ENCODE measurements at places on chromosomes 7 and 10.

GRCh38 chr7:108653526-108653925 lies 83.9 kb downstream of the DNAJB9 start:
- DNase-seq, result no peak

GRCh38 chr10:66680886-66681285 lies 244.9 kb upstream of the LRRTM3 start:
- no peak for DNase-seq

DNA sequence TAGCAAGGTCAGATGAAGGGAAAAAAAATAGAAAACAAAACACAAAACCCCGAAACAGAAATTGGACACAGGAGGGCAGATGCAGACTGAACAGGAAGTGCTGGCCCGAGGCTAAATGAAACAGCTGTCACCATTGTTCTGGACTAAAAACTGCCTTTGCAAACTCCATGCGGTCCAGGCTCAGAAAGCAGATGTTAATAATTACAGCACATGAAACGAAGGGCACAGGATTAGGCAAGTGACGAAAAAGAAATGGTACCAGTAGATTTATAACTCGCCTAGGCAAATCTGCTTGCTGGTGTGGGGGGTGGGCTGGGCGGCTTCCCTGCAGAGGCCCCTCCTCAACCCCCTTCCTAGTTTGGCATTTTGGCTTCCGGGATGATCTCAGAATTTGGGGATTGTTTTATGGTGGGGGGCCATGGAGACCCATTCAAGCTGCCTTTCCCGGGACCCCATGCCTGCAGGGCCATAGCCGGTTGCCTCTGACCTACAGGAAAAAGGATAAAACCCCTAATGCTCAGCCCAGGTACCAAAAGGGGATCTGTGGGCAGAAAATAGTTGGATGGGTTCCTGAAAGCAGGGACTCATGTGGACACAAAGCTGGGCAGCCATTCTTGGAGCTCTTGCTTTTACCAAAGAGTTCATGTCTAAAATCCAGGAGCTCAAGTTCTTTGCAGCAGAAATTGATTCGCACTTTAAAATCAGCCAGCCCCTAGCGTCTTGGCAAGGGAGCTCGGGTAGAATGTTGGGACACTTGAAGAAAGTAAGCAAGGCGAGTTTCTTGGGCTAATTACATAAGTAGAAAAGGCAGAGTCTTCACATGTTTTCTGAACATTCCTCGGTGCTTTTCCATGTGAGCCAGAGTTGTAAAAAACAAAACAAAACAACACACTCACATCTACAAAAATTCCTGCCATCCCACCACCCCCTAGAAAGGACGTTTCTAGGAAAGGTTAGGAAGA lies 39.0 kb upstream of the EMX2 start:
- DNase-seq, result no peak

DNA sequence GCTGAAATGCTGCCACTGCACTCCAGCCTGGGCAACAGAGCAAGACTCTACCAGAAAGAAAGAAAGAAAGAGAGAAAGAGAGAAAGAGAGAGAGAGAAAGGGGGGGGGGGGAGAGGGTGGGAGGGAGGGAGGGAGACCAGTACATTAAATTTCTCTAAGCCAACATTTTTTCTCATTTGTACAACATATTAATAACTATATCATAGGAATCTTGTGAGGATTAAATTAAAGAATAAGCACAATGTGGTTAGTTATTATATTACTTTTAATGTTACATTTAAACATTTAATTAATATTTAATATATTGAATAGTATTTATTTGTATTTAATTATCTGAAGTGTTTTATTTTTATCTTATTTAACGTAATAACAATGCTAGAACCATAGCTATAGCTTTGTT lies 53.1 kb downstream of the PLXDC2 start:
- DNase-seq, result no peak

GRCh38 chr7:55129541-55130394 lies 111.0 kb downstream of the EGFR start:
- DNase-seq, result no peak

- DNase-seq, result no peak
These were observed 599.6 kb downstream of the INHBA start for GRCh38 chr7:41103331-41103730.

DNA sequence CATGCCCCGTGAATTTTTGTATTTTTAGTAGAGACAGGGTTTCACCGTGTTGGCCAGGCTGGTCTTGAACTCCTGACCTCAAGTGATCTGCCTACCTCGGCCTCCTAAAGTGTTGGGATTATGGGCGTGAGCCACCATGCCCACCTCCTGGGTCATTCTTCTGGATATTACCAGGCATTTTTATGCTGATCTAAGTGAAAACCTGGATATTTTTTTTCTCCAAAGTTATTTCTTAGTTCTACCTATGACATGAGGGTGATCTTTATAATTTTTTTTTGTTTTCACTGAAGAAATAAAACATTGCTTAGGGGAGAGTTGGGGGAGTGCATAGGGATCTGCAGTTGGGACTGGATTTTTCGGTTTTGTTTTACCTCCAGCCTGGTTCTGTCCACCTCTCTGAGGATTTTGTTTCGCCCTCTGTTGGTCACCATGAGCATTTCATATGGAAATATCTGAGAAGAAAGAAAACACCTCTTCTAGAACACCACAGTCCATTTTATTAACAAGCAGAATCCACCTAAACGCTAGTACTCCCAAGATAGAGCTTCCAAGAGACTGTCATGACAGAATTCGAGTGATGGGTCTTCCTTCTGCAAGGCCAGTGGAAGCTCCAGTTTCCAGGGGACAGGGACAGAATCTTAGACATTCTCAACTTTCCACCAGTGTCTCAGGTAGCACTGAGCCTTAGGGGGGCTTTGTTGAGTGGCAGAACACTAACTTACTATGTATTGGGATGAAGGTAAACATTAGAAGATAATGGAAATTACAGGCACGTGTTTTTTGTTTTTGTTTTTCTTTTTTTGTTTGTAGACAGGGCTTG lies 33.4 kb upstream of the AFAP1L2 start:
- no peak for DNase-seq

DNA sequence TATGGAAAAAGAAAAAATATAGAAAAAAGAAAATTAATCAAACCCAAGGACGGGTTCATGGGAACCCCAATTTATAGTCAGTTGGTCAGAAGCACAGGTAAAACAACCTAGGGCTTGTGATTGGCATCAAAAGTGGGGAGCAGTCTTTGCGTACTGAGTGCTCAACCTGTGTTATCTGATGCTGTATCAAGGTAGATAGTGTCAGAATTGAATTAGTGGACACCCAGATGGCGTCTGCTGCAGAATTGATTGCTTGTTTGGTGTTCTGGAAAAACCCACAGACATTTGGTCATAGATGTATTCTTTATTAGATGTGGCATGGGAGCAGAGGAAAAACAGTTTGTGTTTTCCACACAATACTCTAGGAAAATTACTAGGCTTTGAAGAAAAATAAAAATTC lies 39.6 kb downstream of the NEUROG3 start:
- no peak for DNase-seq

- DNase-seq, result no peak
These were observed 24.6 kb upstream of the BHLHA15 start for GRCh38 chr7:98186452-98187137.

DNA sequence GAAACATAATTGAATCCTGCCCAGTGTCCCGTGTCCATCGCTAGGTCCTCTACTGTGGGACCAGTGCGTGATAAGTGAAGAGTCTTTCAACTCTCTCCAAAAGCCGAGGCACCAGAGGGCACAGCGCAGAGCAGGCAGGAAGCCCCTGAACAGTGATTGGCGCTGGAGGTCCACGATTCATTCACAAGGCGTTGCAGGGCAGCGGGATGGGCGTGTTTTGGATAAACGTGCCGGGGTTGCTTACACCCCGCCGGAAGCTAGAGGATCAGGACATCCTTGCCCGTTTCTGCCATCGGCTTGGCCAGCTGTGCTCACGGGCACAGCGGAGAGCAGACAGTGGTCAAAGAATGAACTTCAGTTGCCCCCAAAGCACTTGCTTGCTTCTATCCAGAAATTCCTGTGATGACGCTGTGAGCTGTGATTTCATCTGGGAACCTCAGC lies 86.0 kb upstream of the PFKP start:
- no peak for DNase-seq

DNA sequence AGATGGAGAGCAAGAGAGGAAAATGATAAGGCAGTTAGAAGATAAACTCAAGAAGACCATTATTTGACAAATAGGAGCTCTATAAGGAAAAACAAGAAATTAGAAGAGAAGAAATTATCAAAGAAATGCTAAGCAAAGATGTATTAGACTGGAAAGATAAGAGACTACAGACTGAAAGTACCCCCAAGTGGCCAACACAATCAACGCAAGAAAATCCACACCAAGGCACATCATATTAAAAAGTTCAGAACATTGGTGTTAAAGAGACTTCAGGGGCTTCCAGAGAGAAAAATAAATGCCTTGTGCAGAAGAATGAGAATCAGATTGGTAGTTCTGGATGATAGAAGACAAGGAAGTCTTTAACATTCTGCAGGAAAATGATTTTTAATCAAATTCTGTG lies 46.0 kb downstream of the SH2D4B start:
- DNase-seq, result no peak

GRCh38 chr10:132743925-132744490 lies 41.9 kb downstream of the NKX6-2 start:
- no peak for DNase-seq

GRCh38 chr7:138889582-138890498 lies 91.3 kb downstream of the KIAA1549 start:
- no peak for DNase-seq

DNA sequence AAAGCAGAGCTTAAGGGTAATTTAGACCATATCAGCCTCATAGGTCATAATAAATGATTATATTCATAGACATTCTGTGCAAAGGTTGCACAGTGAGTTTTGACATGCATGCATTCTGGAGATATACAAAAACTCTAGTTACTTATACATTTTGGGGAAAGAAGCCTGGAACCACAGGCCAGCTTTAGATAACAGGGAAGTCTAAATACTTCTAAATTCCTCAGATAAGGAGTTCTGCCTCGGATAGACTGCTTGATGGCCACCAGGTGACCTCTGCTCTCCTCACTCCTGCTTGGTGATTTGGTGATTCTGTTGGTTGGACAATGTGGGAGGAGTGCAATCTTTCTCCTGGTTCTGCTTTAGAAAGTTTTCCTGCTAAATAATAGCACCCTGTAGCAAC lies 77.9 kb downstream of the SGMS1 start:
- no peak for DNase-seq

DNA sequence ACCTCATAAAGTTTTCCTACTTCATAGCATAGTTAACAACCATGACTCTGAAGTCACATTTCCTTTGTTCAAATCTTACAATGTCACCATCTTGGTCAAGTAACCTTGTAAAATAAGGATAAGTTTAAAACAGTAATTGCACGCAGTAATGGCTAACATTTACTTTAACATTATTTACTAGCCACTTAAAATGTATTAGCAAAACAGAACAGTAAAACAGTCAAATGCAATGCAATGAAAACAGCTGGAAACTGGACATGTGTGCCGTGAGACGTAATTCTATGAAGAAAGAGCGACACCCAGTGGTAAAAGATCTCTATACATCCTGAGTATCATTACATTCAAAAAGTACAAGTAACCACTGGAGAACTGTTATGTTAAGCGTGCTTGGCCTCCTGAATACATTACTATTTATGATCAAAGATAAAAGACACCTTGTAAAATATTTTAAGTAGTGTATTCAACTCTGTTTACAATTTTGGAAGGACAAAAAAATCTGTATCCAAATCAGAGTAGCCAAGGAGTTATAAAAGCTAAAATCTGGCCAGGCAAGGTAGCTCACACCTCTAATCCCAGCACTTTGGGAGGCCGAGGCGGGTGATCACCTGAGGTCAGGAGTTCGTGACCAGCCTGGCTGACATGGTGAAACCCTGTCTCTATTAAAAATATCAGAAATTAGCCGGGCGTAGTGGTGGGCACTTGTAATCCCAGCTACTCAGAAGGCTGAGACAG lies 27.2 kb downstream of the ATE1 start:
- peak; percentile 61 for DNase-seq

- no peak for DNase-seq
These were observed 90.7 kb upstream of the KIAA1217 start for GRCh38 chr10:24118246-24118645.

DNA sequence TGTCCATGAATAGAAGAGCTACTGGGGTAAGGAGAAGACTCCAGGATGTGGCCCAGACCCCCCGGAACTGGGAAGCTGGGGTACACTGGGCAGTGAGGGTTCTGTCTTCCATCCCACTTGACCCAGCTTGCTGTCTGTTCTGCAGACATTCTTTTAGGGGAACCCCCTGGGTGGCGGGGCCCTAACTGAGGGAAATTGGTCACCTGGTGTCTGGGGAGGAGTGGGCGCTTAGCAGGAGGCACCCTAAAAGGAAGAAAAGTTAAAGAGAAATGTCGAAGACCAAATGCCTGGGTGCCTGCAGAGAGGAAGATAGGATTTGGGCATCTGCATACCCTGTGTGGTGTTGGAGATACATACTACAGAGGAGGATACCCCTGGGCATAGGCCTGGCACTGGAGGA lies 1.0 kb downstream of the AP1S1 start:
- no peak for DNase-seq

DNA sequence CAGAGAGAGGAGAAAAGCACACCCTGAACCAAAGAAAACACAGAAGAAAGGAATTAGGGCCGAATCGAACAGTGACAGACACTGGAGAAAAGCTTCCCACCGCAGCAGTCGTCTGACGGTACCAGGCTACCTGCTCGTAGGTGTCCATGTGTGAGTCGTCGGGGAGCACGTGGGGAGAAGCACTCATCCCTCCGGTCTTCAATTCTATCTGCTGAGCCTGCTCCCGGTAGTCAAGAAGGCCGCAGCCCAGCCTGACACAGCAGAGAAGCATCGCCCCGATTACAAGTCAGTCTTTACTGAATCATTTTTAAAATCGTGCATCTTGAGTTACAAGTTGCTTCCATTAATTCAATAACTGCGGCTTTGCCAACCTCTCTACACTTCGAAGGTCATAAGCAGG lies 24.5 kb downstream of the PITRM1 start:
- no peak for DNase-seq

DNA sequence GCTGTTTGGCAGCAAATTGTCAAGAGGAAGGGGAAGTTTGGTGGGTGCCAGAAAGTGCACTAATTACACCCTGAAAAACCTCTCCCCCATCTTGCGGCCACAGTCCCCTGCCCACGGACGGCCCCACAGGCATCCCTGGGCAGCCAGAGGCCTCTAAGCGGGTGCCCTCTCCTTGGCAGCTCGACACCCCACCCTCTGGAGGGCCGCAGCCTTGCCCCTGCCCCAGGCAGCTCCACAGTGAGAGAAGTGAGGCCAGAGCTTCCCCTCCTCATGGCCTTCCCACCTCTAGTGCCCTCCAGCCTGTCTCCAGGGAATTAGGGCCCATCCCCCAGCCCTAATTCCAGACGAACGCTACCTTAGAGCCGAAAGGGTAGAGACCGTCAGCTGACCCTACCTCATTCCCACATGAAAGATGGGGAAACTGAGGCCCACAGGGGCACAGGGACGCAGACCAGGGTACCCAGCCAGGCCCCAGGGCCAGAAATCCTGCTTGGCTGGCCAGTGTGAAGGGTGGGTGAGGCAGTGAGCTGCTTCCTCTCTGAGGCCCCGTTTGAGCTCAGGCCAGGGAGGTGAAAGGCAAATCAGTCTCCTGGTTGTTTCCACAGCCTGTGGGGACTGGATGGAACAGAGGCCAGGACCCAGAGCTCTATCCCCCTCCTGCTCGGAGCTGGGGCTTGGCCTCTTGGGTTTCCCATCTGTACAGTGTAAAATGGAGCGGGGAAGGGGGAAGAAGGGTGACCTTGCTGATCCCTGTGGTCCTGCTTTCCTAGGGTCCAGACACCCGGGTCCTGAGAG lies 10.0 kb downstream of the ZCCHC24 start:
- no peak for DNase-seq

All from T-helper 2 cell (primary cell).